ENCODE measurements at places on chromosomes 2 and 18.
A peak's percentile ranks its signal among the peaks of the same experiment; 100 is the strongest.

DNA sequence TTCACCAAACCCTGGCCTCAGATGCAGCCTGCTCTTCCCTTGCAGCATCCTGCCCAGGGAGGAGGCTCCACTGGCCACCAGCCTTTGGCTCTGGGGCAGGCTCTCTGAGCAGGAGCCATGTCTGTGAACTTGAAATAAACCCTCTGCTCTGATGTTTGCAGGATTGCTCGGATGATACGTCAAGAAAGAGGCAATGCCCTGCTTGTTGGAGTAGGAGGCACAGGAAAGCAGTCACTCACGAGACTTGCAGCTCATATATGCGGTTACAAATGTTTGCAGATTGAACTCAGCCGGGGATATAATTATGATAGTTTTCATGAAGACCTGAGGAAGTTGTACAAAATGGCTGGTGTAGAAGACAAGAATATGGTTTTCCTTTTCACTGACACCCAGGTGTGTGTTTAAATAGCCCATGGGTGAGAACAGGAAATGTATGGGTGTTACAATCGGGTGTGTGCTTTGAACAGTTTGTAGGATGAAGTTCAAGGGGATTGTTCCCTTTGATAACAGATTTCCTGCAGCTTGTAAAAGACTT lies 177.9 kb downstream of the DNAH6 start:
- DNase-seq, result no peak

DNA sequence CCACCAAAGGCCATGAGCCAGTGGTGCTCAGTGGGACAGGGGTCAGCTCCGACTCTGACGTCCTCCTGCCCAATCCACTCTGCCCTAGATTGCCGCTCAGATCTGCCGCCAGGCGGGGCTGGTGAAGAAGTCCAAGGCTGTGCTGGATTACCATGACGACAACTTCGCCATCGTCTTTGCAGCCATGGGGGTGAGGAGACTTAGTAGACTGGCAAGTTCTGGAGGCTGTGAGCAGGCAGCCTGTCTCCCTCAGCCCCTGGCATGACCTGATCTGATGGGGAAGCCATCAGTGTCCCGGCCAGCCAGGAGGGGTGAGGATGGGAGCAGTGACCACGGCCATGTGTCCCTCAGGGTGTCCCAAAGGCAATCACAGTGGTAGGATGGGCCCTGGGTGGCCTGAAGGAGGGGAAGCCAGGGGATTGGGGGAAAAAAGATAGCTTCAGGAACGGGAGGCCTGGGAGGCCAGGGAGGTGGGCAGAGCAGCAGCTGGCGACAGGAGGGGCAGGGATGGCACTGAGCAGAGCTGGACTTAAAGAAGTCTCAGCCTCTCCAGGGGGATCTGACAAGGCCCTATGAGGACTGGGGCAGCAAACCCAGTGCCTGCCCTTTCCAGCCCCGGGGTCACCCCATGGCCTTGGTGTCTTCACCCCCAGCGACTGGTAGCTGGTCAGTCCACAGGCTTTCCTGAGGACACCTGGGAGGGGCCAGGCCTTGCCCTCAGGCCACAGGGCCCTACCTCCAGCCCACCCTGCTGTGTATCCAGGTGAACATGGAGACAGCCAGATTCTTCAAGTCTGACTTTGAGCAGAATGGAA lies 17.4 kb upstream of the ANKRD53 start:
- no peak for DNase-seq

GRCh38 chr2:171762879-171763573 lies 75.8 kb downstream of the DYNC1I2 start:
- no peak for DNase-seq

- no peak for DNase-seq
Measured at GRCh38 chr18:58495207-58495606, 133.7 kb downstream of the ALPK2 start.

- DNase-seq, result no peak
Measured at GRCh38 chr2:216651351-216651881, 18.2 kb downstream of the IGFBP2 start.

DNA sequence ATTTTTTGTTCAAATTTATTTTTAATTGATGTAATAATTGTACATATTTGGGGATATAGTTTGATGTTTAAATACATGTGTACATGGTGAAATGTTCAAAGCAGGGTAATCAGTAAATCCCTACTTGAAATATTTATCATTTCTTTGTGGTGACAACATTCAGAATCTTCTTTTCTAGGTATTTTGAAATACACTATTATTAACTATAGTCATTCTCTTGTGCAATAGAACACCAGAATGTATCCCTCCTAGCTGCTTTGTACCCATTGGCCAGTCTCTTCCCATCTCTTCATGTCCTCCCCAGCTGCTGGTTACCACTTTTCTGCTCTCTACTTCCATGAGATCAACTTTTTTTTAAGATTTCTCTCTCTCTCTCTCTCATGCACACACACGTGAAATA lies 126.5 kb downstream of the ZNF407 start:
- DNase-seq, result no peak

- DNase-seq, result peak; percentile 45
Measured at GRCh38 chr2:217740756-217741155, 262.0 kb downstream of the TNS1 start.

- no peak for DNase-seq
Measured at GRCh38 chr18:2597639-2598038, 26.3 kb downstream of the NDC80 start.

- no peak for DNase-seq
Measured at GRCh38 chr2:117126656-117127055, 687.8 kb upstream of the DDX18 start.

DNA sequence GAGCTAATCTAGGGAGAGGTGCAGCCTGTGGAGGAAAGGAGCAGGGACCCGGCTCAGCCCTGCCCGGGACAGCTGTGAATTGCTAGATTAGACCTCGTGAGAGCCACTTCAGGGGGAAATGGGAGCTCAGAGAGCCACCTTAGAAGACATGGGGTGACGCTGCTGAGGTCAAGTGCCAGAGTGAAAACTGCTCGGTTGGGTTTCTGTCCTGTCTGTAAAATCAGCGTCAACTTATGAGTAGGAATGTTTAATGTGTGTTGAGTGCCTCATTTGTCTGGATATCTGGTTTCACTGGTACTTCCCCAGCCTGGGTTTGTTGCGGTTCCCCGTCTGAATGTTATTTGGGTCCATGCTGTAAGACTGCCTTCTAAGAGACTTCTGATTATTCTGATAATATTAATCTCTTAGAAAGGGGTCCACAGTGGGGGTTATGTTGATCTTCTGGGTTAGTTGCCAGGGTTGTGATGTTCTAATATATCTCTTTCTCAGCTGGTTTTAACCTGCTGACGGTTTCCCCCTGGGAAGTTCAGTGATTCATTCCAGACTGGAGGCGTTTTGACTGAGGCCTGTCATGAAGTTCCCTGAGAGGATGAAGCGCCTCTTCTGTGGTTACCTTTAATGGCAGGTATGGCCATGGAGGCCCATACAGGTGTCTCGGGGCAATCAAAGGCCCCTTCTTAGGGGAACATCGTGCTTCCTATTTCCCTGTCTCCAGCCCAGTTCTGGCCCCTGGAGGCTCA lies 175.9 kb downstream of the SH3RF3 start:
- DNase-seq, result no peak

- DNase-seq, result peak; percentile 83
Measured at GRCh38 chr2:11863513-11864328, 117.3 kb downstream of the LPIN1 start.

DNA sequence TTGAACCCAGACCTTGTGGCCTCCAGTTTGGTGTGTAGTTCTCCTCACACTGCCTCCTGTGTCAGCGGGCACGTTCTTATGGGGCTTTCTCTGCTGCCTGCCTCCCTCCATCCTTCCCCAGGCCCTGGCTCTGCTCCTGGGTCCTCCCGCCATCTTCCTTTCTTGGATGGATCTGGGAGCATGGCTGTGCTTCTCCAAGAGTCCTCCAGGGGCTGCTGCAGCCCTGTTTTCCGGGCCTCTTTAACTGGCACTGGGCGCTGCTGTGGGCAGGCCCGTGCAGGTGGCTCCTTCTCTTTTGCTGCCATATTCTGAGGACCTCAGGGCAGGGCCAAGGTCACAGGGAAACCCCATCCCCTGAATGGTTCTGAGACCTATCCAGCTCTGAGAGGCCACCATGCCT lies 17.8 kb downstream of the THNSL2 start:
- no peak for DNase-seq

- no peak for DNase-seq
Measured at GRCh38 chr2:41004700-41005099, 552.8 kb upstream of the SLC8A1 start.

DNA sequence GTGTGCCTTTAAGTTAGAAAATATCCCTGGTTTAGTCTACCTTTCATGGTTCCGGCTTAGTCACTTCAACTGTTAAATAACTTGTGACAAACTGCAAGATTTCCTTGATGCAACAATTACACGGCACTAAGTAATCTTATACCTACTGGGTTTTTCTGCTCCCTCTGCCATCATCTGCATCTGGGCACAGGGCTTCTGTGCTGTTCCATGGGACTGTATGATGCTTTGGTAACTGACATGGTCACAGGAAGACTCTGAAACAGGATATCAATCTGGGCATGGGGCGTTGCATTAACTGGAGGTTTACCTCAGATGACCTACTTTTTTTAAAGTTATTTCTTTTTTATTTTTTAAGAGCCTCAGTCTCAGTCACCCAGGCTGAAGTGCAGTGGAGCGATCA lies 365.4 kb downstream of the SS18 start:
- DNase-seq, result no peak

DNA sequence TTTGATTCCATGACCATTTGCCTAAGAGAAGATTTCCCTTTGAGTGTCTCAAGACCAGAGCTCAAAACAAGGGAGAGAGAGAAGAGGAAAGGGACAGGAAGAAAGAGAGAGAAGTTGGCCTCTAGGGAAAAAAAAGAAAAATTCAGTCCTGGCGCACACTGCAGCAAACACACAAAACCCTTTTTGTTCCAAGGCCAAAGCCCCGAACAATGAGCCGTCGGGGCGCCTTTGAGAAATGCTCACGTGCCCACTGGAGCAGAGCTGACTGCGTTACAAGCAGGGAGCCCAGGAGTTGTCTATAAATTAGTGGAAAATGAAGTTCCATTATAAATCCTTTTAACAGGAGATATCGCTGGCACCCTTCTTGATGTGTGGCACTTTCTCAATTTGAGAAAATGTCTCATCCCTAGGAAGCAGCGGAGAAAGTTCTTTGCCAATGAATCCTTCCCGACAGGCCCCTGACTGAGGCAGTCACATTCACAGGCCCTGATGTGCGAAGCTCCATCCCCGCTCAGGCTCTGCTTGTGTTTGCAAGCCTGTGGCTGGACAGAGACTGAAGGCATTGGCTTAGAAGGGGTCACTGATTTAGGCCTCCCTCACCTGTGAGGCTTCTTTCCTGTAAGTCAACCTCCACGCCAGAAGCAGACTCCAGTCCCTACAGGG lies 32.1 kb upstream of the NCKAP5 start:
- no peak for DNase-seq

- DNase-seq, result no peak
Measured at GRCh38 chr2:192000196-192000980, 153.5 kb upstream of the CAVIN2 start.

DNA sequence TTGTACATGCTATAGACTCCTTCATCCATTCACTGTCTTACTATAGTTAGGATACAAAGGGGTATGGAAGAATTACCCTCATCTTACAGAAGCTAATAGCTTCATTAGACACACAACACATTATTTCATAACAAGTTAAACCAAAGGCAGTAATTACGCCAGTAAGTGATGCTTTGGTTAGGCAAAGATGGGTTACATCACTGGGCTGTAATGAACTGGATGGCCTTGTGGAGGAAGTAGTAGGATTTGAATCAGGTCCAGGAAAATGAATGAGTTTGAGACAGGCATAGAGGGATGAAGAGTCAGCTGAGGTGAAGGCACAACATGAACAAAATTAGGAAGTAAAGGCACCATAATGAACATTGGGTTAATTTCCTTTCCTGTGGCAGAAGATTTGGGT lies 80.1 kb downstream of the SOCS6 start:
- no peak for DNase-seq

- no peak for DNase-seq
Measured at GRCh38 chr18:73331212-73331772, 463.5 kb upstream of the NETO1 start.

DNA sequence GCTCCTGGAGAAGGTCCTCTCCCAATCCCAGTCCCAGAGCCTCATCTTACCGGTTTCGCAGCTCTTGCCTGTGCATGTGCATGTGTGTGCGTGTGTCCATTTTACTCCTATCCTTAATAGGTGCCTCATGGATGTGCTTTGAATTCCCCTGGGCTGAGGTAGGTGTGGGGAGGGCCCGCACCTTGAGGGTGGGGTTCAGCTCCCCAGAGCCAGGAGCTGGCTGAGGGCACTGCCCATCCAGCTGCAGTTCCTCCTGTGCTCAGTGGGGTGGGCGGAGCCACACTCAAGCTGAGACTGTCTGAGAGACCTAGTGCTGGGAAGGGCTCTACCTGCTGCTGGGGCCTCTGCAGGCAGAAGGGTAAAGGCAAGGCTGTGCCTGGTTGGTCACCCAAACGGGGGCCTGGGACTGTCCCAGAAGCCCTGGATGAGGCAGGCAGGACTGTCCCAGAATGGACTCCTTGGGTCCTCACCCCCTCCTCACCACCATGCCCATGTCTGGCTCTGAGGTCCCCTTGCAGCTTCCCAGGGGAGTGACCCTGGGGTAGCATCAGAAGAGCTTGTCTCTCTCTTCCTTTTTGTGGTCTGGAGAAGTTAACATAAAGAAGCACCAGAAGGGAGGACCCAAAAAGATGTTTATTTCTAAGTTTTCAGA lies 8.9 kb downstream of the GDF7 start:
- DNase-seq, result no peak

GRCh38 chr2:233990261-233990798 lies 60.2 kb upstream of the SPP2 start:
- DNase-seq, result no peak

GRCh38 chr2:20400306-20400705 lies 46.6 kb upstream of the RHOB start:
- no peak for DNase-seq

DNA sequence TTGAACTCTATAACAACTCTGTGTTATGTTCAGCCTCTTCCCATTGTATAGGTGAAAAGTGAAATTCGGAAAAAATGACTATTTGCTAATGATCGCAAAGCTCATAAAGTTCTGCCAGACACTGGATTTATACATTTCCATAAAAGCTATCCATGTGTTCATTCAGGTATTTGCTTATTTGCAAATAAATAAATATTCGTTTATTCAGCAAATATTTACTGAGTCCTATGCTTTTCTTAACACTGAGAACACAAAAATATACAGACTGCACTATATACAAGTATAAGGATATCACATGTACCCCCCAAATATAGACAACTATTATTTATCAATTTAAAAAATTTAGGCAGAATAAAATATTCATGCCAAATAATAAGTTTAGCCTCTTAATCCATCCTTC lies 63.2 kb upstream of the ATP8B1 start:
- no peak for DNase-seq

- DNase-seq, result no peak
Measured at GRCh38 chr2:240994171-240994896, 4.1 kb upstream of the SNED1 start.

DNA sequence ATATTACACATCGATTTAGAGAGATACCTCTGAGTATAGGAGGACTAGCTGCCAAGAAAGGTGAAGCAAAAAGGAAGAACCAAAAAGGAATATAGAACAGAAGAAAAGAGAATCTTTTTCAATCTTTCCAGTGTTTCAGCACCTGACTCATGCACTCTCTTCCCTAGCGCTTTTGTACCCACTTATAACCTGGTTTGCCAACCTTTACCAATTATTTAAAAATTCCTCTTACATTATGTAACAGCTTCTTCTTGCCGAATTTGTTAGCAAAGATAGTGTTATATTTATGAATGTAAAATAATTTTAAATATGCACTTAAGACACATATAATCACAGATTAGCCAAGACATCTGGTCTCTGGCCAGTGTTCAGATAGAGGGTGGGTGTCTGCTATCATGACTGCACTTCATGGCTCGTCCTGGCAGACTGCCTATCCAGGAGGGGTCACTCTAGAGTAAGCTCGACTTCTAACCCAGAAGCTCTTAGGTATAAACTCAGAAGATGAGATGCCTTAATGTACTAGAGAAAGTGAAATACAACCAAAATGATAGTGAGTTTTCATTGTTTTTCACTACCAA lies 122.9 kb downstream of the ATAD2B start:
- no peak for DNase-seq

Measured in right forelimb (tissue), 1 donor.